ENCODE measurements at places on chromosomes 16 and 17.

DNA sequence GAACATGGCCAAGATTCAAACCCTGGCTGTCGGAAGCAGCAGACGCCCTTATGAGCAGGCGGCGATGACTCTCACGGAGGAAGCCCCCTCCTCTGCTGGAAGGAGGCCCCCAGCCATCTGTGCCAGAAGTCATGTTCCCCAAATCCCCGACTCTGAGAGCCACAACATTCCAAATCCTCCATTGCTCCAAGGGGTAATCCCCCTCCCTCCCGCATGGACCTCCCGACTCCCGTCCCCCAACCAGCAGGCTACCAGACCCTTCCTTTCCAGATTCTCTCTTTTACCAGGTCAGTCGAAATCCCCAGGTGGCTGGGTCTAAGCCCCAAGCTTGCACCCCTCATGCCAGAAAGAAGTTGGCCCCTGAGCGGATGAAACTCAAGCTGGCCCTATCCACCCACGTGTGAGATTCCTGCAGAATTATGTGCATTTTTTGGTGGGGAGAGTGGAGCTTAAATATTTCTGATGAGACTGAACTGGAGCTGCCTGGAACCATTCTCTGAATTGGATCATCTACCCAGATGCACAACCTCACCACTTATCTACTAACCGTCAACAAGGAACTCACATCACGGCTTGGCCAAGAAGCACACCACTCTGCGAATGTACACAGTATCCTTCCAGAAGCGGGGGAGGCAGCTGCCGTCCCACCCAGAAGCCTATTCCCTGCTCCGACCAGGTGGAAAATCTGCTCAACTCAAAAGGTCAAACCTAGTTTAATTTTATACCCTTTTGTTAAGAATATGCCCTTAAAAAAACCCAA, 283.5 kb downstream of the C16orf95 start:
- no peak for DNase-seq

GRCh38 chr16:18039931-18040330, 296.6 kb downstream of the NPIPA8 start:
- DNase-seq, result no peak

DNA sequence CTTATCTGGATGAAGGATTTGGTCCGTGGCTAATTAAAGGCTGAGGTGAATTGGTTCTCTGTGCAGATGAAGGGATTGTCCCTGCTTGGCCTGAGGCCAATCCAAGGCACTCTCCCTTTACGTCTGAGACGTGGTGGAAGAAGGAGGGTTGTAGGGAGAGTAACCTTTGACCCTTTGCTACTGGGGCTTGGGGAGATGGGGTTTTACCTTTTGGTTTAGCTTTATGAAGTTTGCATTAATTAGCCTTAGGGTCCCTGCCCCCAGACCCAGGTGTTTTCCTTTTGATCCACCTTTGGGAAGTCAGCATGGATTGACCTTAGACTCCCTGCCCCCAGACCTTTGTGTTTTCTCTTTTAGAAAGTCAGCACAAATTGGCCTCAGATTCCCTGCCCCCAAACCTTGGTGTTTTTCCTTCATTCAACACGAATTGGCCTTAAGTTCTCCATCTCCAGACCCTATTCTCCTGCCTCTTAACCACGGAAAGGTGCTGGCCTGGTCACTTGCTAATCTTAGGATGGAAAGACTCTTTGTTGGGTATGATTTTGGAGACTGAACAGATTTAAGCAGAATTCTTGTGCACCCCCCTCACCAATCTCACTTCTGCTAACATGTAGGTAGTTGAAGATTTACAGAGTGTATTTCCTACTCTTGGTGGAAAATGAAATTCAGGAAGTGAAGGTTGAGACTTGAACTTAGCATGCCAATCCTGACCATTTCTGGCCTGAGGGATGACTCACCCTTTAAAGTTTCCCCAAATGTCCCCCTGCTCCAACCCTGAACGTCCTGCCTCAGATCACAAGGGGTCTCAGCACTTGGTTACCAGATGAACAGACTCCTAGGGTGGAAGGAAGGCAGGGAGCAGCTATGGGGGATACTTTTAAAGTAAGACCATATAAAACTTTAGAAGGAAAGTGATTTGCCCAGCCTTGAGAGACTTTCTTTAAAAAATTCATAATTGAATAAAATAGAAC, 23.1 kb upstream of the MMD start:
- no peak for DNase-seq

DNA sequence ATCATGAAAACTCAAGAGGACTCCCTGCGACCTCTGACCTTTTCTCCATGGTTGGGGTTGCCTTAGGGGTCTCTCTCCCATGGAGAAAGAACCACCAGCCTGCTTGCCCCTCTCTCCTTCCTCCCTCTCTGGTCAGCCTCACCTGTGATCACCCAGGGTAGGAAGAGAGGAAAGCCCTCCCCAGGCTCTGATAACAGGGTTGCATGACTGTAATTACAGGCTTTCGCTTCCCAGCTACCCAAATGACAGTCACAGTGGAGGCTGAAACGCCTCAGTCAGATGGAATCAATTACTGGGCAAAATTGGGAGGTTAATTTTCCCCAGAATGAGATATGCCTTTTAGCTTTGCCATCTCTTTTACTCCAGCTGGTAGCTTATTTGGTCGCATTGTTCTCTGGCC, 265.8 kb upstream of the SOX9 start:
- no peak for DNase-seq

DNA sequence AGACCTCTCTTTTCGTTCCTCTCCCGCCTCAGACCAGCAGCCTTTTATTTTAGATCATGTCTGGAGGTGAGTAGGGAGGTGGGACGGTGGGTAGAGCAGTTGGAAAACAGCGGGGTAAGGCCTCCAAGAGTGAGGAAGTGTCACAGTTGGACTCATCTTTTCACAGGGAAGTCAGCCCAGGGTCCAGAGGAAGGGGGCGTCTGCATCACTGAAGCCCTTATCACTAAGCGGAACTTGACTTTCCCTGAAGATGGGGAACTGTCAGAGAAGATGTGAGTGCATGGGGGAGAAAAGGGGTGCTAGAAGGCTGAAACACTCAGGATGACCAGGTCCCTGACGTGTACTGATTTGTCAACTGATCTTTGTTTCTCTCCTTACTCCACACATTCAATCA, 461 bp downstream of the LRRC46 start:
- DNase-seq, result no peak

GRCh38 chr16:53213542-53213941, 158.8 kb downstream of the CHD9 start:
- DNase-seq, result no peak

DNA sequence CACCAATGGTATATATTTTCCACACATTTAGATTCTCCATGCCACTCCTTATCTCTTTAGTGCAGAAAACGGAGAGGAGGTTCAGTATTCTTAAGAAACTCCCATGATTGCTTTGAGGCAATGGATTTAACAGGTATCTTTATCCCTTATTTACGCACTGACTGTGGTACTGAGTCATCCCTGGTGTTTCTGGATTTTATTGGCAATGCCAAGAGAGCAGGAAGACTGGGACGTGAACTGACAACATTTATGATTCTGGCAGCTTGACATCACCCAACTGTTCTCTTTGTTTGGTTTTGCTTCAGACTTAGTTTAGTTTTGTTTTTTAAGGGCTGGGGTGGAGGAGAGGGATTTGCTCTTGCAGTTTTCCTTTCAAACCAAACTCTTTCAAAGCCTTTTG, 131.4 kb downstream of the WWOX start:
- no peak for DNase-seq

GRCh38 chr17:74972973-74973328, 392 bp upstream of the HID1 start:
- no peak for DNase-seq

DNA sequence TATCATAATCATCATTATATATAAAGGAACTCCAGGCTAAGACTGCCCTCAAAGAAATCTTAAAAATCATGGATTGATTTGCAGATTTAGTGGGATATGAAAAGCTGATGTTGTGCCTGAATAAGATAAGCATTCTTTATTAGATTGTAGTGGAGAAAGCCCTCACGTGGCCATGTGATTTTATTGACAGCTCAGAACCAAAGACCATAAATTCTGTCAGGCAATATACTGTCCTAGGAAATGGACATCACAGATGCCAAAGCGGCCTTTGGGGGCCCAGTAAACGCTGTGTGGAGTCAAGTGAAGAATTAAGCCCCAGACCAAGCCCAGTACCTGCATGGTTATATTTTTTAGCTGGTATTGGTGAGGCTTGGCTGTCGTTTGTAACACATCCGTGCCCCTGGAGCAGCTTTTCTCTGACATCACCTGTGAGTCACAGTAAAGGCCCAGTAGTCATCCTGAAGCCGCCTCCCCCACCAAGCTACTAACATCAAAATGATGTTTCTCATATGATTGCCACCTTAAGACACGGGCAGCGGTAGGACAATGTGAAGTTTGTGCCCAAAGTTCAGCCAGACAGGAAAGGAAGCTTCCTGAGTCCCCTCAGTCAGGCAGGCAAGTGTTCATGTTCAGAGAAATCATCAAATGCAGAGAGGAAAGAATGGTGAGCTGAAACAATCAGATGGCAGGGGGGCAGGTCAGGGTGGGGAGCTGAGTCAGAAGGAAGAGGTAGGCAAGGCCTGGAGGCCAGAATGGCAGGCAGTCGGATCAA, 209.4 kb downstream of the IRX3 start:
- no peak for DNase-seq

- DNase-seq, result no peak
Observed at GRCh38 chr16:1778200-1779179, 3.9 kb downstream of the SPSB3 start.

DNA sequence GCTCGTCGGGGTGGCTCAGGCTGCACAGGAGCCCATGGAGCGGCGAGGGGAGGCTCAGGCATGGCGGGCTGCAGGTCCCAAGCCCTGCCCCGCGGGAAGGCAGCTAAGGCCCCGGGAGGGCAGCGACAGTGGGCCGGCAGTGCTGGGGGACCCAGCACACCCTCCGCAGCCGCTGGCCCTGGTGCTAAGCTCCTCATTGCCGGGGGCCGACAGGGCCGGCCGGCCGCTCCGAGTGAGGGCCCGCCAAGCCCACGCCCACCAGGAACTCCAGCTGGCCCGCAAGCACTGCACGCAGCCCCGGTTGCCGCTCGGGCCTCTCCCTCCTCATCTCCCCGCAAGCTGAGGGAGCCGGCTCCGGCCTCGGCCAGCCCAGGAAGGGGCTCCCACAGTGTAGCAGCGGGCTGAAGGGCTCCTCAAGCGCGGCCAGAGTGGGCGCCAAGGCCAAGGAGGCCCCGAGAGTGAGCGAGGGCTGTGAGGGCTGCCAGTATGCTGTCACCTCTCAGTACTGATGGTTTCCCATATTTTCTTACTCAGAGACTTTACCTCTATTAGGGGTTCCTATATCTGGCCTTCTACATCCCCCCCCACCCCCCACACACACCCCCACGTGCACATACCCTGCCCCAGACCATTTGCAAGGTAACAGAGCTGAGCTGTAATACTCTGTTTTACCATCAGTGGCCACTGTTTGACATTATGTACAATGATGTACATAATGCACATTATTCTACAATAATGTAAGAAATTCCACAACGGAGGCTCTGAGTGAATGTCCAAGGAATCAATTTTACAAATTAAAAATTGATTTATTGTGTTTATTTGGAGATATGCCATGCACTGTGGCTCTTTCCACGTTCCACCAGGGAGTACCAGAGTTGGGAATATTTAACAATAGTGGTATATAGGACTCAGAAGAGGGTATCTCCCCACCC, 3.7 kb upstream of the VAT1L start:
- no peak for DNase-seq

GRCh38 chr16:15873301-15873700, 15.1 kb downstream of the CEP20 start:
- DNase-seq, result no peak

- no peak for DNase-seq
Observed at GRCh38 chr16:30113031-30113710, at the start of gene GDPD3. Gene GDPD3, minus strand, starts transcription at chr16:30113537. Its CDS starts 59 bp downstream, at chr16:30113478.

DNA sequence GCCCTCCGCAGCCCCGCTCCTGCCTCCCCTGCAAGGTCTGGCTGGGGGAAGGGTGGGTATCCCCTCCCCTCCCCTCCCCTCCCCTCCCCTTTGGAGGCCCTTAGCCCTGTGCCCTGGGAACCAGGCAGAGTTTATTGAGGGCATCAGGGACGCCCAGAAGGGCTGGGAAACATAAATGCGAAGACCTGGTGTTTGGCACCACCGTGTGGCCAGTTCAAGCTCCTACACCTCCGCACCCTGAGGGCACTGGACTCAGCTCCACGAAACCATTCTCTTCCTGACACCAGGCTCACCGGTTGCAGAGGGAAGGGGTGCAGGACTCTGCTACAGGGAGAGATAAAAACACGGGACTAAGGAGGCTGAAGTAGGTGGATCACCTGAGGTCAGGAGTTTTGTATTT, 1.0 kb upstream of the AIPL1 start:
- peak; percentile 47 for DNase-seq

DNA sequence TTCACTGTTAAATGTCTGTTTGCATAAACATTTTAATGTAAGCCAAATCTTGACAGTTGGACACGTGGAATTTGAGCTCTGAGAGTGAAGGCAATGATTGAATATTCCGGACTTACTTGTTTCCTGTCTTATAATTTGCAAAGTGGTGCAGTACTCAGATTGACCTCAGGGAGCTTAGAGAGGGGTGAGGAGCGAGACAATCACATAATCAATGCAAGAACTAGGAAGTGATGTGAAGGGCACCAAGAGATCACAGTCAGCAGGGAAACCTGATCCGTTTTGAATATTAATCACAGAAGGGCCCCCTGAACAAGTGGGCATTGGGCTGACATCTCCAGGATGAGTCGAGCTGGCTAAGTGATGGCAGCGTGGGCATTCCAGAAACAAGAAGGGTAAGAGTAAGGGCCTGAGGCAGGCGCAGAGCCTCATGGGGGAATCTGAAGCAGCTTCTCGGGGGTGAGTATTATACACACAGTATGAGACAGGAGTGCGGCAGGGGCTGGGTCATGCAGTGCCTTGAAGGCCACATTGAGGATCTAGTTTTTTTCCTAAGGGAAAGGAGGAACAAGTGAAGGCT, 26.1 kb downstream of the TEX2 start:
- no peak for DNase-seq

GRCh38 chr17:73887739-73888138, 243.5 kb upstream of the SDK2 start:
- no peak for DNase-seq

GRCh38 chr17:21351366-21352065, 24.6 kb upstream of the KCNJ12 start:
- DNase-seq, result no peak

- no peak for DNase-seq
Observed at GRCh38 chr16:50861970-50862411, 120.1 kb downstream of the CYLD start.

GRCh38 chr16:17944345-17944744, 392.2 kb downstream of the NPIPA8 start:
- no peak for DNase-seq

DNA sequence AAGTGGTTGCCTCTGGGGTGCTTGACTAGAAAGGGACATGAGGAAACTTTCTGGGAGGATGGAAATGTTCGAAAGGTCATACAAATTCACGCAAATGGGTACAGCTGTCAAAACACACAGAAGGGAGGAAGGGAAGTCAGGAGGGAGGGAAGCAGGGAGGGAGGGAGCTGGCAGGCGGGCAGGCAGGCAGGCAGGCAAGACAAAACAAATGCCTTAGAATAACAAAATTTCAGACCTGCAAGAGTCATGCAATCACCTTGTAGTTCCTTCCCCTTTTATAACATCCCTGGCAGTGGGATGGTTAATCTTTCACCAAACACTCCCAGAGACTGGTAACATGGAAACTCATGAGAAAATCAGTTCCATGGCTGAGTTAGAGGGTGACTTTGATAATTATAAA, 189.2 kb downstream of the STX8 start:
- DNase-seq, result no peak

GRCh38 chr16:31213877-31214707, at the start of gene TRIM72:
Gene TRIM72, plus strand, starts transcription at chr16:31214119. Its CDS starts 620 bp downstream, at chr16:31214739.
- DNase-seq, result no peak

- DNase-seq, result no peak
Observed at GRCh38 chr16:27432558-27432957, 30.6 kb downstream of the IL21R start.

- no peak for DNase-seq
Observed at GRCh38 chr17:75271955-75272847, 1.2 kb upstream of the MIF4GD start.

Measured in immature natural killer cell (primary cell).